Epithelial cell of alveolus of lung (primary cell): ENCODE measurements at places on chromosomes 1 and 21. TPM values are rescaled to one million over a fixed set of nuclear protein-coding genes. Genes with fewer than 3 reads are reported as not detected.

HS2ST1 gene
- total RNA-seq: 15.3 and 27.8 TPM in 2 replicates

PPIAL4G gene
- not detected in 2 replicates for total RNA-seq

NTMT2 gene
- not detected in 2 replicates for total RNA-seq

PRAMEF6 gene
- total RNA-seq: not detected in 2 replicates

TSEN15 gene
- total RNA-seq: 25.0 and 48.1 TPM in 2 replicates
